ENCODE measurements at places on chromosomes 2 and 18.

GRCh38 chr2:103959174-103960128 lies 894.5 kb upstream of the POU3F3 start:
- no peak for DNase-seq

DNA sequence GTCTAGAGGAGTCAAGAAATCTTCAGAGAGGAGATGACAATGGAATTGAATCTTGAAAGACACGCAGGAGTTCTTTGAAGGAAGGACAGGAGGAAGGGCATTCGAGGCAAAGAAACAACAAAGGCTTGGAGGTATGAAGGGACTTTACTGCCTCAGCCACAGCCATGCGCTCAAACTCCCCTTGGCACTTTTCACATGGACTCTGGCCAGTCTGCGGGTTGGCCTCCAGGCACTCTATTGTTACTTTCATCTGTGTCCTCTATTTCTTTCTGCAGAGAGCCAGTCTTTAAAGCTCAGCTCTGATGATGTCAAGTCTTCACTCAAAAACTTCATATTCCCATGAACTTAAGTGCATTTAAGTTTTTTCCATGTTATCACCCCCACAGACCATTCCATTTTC lies 95.4 kb downstream of the ZAP70 start:
- no peak for DNase-seq

DNA sequence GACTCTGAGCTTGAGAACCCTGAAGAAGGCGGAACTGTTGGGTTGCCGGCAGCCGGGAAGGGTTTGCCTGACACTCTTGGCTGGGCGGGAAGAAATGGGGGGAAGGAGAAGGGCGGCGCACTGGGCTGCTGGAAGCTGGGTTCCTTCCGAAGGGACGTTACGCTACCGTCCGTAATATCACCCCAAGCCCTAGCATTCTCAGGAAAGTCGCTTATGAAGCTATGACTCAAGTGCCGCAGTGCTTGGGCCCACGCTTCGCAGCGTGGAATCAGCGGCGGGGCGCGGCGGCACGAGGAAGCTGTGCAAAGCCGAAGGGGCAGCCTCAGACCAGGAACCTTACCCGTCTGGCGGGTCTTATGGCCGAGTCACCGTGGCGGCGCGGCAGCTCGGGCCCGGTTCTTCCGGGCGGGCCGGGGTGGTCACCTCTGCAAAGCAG lies 50.2 kb upstream of the SIGLEC15 start:
- peak; percentile 50 for DNase-seq

DNA sequence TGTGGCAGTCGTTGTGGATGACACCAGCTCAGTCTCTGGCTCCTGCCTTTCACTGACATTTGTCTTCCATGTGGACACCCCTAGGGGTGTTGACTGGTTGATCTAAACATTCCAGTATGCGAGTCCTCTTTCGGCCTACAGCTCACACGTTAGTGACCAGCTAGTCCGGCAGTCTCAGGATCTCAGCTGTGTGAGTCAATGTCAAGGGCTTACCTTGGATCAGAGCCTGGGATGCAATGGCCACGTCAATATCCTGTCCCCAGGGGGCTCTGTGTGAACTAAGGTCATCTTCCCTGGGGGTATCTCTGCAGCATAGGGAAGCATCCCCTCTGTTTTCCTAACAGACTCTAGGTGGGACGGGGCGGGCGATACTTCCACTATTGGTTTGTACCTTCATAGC lies 35.1 kb upstream of the YWHAQ start:
- DNase-seq: no peak

DNA sequence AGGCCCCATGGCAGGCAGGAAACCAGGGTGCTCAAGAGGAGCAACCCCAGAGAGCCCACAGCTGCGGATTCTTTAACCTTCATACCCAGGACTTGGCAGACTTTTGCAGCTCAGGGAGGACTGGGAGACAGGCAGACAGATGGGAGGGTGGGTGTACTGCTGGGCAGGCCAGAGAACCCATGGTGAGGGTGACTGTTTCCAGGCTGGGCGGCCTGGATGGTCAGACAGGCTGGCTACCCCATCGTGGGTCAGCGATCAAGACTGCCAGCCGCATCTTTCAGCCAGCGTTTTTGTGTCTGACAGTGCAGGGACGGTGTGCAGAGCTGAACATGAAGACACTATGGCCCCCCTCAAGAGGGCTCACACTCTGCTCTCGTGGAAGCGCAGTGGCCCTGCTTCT lies 82.2 kb downstream of the MARCO start:
- no peak for DNase-seq

- no peak for DNase-seq
Measured at GRCh38 chr2:210997373-210997772, 441.0 kb downstream of the CPS1 start.

GRCh38 chr2:28539118-28539541 lies 43.3 kb downstream of the PLB1 start:
- no peak for DNase-seq

DNA sequence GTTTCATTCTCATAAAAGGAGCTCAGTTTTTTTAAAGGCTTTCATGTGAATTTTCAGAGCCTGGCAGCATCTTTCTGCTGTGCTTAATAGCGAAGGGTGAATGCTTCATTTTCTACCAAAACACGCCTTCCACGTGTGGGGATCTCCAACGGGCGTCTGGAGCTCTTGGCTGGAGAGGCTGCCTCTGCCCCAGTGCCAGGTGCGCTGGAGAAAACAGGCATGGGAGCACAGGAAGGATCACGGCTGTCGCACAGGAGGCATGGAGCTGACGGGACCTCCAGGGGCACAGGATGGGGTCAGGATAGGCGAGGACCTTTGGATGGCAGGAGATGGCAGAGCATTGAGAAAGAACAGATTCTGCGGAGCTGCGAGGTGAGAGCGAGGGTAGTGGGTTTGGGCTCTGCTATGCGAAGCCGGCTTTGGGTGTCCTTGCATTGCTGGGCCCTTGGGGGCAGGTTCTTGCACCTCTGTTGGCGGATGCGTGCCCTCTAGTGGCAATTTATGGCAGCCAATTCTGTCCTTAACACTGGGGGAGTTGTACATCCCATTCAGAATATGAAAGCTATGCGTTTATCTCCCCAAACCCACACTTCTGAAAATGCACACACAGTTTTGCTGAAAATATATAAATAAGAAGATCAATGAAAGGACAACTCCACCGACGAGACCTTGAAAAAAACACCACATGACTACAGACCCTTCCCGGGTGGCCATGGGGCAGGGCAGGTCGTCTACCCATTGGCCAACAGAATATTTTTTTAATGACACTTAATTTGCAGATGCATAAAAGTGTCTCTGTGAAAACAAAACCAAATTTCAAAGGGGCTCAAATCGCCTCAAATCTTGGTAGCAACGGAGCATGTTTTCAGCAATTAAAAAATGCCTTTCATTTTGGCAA lies 90.4 kb upstream of the SLC35G4 start:
- DNase-seq: no peak

DNA sequence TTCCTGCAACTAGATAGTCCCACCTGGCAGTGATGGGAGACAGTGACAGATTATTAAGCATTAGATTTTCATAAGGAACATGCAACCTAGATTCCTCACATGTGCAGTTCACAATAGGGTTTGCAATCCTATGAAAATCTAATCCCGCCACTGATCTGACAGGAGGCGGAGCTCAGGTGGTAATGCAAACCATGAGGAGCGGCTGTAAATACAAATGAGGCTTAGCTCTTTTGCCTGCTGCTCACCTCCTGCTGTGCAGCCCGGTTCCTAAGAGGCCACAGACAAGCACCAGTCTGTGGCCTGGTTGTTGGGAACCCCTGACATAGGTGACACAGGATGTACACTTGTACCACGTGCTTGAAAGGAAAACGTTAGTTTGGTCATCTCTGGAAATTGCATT lies 41.6 kb downstream of the CDH19 start:
- DNase-seq: no peak
